HT1080 (cell line): ENCODE measurements at places on chromosomes 7 and 10. TPM values are rescaled to one million over a fixed set of nuclear protein-coding genes. Genes with fewer than 3 reads are reported as not detected.

Gene ADRA2A
- total RNA-seq, result 0.20 and 0.23 TPM in 2 replicates

DNA sequence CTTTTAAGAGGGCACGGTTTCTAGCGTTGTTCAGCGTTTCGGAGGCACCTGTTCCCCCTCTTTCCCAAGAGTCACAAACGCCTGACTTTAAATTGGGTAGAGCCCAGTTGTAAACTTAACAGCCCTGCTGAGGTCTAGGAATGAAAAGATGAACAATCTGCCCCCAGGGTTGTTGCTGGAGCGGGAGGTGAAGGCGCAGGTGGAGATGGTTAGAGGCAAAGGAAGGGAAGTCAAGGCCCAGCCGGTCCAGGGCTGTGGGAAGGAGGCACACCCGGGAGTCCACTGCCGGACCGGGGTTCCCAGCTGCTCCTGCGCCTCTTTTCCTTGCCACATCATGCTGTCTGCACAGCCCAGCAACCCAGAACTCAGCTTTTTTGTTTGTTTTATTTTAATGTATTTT lies 770 bp downstream of the PRXL2A start:
- no peak for DNase-seq

DNA sequence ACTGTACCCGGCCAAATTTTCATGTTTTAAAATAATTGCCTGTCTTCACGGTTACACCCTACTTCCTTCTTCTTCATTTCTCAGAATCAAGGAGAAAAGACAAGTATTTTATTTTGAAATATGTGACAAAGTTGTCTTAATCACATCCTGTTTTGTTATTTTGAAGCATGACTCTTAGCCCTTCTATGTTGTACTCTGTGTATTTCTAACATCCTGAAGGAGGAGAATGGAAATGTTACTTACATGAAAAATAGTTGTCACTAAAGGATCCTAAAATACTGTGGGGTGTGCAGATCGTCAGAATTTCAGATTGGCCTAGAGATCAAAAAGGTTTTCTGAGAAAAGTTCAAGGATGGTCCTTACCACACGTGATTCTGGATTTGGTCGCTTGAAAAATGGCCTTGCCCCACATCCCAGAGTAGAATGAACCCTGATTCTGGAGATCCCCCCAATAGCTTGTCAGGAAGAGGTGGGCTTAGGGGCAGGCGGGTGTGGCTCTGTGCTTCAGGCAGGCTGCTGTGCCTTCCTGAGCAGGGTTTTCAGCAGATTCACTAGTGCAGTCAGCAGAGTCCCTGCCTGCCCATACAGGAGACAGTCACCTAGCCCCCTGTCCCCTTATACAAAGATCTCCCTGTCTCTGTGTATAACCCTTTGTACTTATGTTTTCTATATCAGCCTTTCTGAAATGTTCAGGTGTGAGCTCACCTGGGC lies 8.6 kb downstream of the UPP1 start:
- DNase-seq, result no peak

- DNase-seq, result no peak
Observed at GRCh38 chr7:20796500-20796899, 9.8 kb upstream of the SP8 start.

DNA sequence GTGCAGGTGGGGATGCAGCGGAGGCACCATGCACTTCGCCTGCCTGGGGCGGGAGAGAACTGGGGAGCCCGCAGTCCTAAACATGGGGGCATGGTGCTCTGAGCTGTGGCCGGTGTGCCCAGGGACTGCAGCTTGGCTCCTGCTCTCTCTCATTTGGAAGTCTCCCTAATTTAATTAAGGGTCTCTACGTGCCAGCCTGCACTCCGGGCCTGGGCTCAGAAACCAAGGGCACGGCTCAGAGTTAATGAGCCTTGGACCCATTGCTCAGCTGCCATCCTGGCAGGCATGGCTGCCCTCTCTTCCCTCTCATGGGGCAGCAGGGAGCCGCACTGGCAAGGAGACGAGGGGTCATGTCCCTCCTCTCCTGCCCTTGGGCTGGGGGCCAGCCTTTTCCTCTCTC lies 115.6 kb downstream of the CDH23 start:
- no peak for DNase-seq

DNA sequence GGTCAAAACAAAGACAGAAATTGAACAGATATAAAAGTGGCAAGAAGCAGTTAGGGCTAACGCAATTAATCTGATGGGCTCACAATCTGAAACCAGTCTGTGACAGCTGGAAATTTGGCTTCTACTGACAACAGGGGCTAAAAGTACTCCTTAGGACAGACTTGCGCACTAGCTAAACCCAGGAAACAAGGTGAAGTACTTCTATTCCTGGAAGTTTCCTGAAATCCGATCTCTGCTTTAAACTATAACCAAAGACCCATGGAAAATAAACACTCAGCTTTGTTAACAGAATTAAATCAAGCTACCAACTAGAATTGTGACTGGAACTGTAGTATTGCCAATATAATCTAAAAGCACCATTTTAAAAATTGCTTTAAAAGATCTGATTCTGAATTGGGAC lies 520.2 kb upstream of the ZWINT start:
- no peak for DNase-seq
